ENCODE measurements at places on chromosomes 12 and 14.

- no peak for DNase-seq
Observed at GRCh38 chr14:66009089-66009488, 477.1 kb upstream of the CCDC196 start.

DNA sequence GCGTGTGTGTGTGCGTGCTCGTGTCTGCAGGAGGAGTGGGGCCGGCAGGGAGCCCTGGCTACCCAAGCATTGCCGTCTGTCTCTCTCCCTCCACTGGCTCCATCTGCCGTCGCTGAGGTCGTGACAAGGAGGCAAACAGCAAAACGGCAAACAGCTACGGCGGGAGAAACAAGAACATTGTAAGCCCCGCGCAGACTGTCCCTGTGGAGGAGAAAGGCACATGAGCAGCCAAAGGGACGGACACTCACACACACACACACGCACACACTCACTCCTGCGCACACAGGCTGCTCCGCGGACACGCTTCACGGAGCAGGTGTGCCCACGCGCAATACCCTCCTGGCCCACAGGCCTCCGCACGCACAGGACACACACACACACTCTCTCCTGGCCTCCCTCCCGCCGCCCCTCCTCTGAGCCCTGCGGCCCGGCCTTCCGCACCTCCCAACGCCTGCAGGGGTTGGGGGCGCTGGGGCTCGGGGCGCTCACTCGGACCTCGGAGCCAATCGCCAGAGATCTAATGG is 905 bp downstream of the CISTR start:
- no peak for DNase-seq

DNA sequence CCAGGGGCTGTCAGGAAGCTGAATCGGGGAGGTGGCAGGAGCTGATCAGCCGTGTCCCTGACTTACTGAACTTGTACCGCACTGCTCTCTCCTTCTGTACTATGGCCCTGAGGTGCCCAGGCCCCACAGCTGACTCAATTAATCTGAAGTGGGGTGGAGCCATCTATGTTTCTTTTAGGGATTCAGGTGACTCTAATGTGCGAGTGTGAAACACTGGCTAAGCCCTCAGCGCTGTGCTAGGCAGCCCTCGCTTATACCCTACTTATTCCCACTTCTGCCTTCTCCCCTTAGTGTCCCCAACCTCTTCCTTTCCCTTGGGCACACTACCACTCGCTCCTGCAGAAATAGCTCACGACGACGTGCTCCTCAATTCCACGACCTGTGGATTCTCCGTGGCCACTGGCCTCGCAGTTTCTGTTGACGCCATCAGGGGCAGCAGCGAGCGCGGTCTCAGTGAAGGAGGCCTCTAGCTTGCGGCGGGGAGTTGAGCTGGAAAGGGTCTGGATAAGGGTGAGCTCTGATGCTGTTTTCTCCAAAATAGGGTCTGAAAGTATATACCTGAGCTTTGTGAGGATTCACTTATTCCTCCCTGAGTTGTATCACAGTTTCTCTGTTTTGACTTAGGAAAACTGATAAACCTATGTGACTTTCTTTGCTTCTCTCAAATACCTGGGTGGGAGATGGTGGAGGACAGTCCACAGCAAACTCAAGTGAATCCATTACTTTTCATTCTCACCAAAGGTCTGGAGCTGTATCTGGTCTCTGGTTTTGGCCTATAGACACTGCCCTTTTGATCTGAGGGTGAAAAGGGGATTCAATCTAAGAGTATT is 167.6 kb downstream of the SLC41A2 start:
- peak; percentile 65 for DNase-seq

- DNase-seq: no peak
Observed at GRCh38 chr14:55074662-55075061, 23.2 kb downstream of the MAPK1IP1L start.

- no peak for DNase-seq
Observed at GRCh38 chr12:32343496-32343895, 55.9 kb upstream of the FGD4 start.

- no peak for DNase-seq
Observed at GRCh38 chr14:79809849-79810612, 401.3 kb downstream of the DIO2 start.

DNA sequence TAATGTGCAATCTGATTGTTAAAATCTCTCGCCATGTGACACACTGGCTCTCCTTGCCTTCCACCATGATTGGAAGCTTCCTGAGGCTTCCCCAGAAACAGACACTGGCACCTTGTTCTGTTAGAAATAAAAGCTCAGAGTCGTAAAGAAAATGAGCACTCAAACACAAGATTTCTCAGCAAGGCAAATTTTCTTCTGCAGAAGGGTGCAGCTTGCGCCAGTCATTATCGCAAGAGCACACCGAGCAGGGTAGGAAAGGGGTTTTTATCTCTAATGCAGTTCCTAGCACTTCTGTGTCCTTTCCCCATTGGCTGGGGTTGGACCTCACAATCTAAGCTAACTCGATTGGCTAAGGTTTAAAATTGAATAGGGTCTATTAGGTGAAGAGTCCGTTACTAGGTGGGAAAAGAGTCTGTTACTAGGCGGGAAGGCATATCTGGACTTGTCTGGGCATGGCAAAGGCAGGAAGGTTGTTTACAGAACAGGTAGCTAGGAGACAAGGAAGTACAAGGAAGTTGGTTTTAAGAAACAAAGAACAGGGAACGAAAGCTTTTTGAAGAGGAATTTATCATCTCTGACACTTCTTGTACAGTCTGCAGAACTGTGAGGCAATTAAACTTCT is 62.6 kb upstream of the BICD1 start:
- no peak for DNase-seq

- no peak for DNase-seq
Observed at GRCh38 chr12:70426620-70427019, 60.5 kb downstream of the KCNMB4 start.

DNA sequence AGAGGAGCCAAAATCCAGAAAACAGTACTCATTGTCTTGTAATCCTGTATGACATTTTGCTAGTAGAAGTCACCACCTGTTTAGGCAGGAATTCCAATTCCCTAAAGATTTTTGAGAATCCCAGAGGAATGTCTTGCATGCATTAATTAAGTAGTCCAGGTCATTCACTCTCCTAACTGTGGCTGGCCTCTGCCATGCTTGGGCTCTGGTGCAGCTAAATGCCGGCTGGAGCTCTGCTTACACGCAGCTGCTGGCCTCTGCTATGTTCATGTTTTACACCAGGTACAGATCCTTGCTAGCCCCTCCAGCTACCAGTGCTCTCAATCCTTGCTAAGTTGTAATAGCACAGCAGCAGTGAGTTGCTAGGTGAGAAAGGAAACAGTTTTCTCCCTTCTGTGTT is 16.3 kb upstream of the HIF1A start:
- DNase-seq: no peak

DNA sequence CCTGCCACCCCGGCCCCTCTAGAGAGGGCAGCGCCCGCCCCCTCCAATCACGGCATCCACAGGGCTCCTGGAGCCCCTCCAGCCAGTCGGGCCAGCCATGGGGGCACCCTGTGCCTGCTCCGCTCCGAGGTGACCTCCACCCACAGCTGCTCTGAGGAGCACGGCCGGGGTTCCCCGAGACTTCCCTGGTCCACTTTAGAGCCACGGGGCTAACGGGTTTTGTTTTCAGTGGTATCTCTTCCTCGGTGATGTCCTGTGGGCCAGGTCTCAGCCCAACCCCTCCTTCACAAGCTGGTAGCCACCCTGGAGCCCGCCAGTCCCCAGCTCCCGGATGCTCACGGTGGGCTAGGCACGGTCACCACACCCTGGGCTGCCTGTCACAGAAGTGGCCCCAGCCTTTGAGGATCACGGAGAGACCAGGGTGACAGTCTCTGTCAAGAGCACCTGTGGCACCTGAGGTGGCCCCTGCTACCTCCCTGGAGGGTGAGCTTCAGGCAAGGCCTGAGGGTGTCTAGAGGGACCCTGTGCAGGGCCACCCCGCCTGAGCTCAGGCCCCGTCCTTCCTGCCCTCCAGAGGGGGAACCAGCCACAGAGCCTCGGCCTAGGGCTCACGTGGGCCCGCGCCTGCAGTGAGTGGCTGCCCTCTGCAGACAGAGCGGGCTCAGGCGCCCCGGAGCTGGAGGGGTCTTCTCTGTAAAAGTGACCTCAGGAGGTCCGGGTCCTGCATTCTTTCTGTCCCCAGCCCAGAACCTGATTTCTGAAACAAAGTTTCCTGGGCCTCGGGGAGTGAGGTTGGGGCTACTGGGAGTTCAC is 146.0 kb upstream of the C14orf180 start:
- peak; percentile 43 for DNase-seq

- peak; percentile 72 for DNase-seq
Observed at GRCh38 chr14:68911594-68912227, 67.4 kb downstream of the ACTN1 start.

DNA sequence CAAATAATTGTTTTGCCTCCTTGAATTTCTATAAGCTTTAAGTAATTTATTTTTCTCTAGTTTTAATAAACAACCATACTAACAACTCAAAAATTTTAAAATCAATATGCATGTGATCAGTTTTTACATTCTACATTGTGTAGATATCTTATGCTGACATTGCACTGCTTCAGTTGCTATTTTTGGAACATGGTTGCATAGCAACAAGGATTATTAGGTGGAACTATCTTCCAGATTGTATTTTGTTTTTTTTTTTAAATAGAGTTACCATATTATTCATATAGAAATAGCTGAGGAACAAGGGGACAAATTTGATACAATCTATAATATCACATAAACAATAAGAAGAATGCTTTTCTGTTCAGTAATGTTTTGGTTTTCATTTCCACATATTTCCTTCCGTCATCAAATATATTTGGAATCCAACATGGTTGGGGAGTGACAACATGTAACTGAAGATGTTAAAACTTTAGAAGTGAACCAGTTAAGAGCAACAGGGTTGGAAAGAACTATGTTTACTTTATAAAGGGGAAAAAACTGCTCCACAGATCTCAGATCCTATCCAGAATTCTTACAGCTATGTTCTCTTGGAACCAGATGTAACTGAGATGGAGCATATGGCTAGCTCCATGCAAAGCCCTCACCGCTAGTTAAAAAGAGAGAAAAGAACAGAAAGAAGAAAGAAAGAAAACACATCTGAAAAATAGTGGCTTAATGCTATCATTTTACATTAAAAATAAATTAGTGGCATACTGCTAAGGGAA is 235.5 kb downstream of the NELL2 start:
- DNase-seq: no peak

DNA sequence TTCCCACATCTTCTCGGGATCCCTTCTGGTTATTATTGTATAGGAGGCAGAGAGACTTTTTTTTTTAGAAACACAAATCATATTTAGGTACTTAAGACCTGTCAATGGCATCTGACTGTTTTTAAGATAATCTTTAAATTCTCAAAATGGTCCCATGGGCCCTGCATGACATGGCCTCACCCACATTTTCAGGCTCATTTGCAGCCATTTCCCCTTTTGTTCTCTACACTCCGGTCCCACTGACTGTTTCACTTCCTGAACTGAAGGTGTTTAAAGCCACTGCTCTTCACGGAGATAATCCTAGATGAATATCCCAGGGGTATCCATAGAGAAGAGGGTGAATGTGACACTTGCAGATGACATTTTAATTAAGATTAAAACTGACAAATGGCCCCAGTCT is 12.3 kb upstream of the C12orf71 start:
- DNase-seq: no peak

DNA sequence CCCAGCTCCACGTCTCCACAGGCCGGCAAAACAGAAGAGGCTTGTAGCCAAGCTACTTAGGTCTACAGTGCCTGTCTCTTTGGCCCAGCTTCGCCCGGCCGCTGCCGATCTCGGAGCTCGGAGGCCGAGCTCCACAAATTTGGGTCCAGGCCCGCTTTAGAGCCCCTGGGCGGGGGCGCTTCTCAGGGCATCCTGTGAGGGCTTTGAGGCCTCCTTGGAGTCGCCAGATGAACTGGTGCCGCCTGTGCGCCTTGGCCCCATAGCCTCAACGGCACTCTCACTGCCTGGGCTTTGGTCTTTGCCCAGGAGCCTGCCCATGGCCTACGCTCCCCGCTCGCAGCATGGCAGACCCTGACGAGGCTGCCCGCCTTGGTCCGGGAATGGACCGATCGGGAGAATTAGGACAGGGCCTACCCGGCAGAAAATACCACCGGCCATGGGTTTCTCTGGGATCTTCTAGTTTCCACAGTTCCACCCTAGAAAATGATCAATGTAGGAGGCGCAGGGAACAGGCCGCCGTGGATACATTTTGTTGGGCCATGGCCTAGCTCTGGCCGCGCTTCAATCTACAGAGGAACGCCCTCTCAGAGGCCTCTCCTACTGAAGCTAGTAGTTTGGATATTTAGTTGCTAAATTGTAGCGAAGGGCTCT is 953 bp upstream of the NKX2-8 start:
- DNase-seq: no peak

DNA sequence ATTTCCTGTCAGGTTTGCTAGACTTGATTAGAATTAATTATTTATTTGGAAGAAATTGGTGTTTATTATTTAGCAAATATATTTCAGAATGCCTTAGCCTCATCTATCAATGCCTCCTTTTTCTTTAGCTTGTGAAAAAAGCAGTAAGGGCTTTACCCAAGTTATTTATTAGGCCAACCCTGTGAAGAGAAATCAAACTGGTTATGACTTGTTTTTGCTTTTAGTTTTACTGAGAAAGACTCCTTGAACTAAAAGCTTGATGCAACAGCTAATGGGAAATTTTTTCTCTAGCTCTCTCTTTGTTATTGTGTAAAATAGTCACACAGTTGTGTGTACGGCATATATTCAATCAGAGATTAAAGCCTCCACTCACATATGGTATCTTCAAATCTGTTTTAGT is 306.8 kb downstream of the DIO2 start:
- no peak for DNase-seq

GRCh38 chr14:39265806-39266524 is 32.2 kb downstream of the MIA2 start:
- no peak for DNase-seq

DNA sequence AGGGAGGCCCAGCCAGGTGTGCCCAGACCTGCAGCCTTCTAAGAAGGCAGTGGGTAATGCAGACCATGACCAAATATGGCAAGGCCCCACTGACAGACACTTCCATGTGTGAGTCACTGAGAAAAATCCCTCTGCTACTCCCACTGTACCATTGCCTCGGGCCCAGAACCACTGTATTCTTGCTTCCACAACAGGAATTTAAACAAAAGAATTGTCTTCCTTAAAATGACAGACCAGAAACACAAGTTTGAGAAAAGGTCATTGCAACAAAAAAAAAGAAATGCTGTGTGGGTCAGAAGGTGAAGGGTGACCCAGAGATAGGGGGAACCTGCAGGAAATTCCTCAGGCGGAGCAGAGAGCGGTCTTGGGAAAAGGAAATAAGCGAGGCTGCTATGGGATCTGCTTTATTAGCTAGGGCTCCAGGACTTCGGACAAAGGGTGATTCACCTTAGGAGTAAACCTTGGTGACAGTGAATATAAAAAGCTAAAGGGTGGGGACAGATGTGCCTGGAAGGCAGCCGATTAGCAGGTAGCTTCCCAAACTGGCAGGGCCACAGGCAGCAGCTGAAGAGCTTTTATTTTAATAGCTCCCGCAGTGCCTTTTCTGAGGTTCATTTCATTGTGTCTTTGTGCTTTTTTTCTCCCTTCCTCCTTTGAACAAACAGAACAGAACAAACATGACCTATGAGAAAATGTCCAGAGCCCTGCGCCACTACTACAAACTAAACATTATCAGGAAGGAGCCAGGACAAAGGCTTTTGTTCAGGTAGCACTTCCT is 185.3 kb upstream of the BCL2L14 start:
- no peak for DNase-seq
